ENCODE measurements at places on chromosomes 5 and 9.

GRCh38 chr9:17723656-17724055, 144.8 kb downstream of the SH3GL2 start:
- no peak for DNase-seq

DNA sequence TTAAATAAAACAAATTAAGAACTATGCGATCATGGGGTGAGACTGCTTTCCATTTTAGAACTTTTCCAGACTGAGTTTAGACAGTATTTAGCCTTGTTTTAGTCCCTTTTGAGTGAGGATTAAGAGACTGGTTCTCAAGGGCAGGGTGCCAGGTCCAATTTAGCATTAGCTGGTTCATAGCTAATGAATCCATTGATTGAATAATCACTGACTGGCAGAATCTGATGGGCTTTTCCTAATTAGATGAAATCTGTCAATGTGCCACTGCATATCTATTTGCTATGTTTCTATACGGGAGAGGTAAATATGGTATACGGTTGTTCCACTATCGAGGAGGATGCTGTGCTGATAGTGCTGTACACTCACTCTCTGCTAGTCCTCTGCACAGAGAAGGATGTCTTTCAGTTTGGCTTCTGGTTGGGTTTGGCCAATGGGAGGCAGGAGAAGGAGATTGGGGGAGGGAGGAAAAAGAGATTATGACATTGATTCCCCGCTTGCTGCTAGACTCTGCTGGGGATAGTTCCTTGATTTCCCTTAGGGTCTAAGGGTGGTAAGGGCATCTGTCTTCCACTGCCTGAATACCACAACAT, 496.6 kb downstream of the CTNND2 start:
- DNase-seq: no peak

GRCh38 chr5:130720355-130720754, 444.7 kb downstream of the HINT1 start:
- no peak for DNase-seq

DNA sequence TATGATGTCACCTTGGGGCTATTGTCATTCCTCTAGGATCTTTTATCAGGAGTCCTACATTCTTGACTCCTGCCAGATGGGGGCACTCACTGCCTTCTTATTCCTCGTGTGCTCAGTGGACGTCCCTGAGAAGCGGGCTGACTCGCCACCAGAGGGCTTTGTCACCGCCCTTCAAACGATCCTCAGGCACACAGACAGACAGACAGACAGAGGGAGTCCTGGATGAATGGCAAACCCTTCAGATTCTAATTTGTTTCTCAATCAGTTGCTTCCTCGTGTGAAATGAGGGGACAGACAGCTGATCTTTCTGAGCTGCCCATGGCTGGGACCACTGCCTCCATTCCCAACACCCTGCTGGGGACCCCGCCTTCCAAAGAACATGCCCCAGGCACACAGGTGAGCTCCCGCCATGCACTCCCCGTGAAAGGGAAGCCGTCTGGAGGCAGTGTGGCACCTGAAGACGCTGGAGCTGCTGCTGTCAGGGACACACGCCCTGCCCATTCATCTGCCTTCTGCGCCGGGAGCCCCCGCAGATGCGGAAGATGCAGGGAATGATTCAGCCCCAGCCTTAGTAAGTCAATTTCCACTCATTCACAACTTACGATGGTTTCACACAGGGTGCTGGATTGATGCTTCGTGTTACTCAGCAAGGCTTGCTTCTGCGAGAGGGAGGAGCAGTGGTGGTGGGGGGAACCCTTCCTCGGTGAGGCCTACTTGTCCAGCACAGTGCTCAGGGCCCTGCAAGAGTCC, 24.9 kb upstream of the SH3PXD2B start:
- peak; percentile 52 for DNase-seq

GRCh38 chr9:38107811-38108304, 38.8 kb upstream of the SHB start:
- no peak for DNase-seq

GRCh38 chr5:93874491-93874890, 133.1 kb upstream of the POU5F2 start:
- no peak for DNase-seq

DNA sequence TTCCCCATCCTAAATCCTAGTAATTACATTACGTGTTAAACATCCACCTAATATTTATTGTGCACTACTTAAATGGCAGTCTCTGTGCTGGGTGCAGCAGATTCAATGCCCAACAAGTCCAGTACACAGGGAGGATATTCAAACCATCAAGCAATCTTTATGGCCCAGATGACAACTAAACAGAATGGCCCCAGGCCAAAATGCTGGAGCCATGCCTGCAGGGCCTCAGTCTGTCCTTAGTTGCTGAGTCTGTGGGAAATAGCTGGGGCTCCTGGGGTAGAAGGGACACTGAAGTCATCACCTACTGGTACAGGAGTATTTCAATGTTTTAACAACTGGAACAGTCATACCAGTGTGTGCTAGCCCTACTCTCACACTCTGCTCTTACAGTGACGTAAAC, 153.5 kb downstream of the ZNF608 start:
- no peak for DNase-seq

GRCh38 chr5:145118127-145118526, 717.0 kb downstream of the PRELID2 start:
- DNase-seq: no peak

GRCh38 chr5:2113348-2114131, 230.8 kb upstream of the IRX4 start:
- no peak for DNase-seq

GRCh38 chr9:95857124-95857523, 18.4 kb upstream of the ERCC6L2 start:
- no peak for DNase-seq

DNA sequence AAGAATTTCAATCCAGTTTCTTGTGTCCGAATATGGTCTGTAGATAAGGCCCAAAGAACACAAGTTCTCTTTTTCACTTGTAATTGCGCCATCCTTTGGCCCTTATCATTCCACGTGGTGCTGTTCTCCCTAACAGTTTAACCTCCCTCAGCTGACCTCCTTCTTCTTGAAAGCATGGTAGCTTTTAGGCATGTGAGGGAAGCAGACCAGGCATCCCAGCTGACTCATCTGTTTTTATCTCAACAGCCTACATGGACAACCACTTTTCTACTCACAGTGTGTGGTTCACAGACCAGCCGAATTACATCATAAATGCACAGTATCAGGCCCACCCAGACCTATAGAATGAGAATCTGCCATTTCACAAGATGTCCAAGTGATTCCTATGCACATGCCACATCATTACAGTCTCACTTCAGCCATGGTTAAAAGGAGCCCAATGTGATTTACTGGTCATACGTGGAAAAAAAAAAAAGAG, 26.9 kb upstream of the PLIN2 start:
- DNase-seq: no peak

DNA sequence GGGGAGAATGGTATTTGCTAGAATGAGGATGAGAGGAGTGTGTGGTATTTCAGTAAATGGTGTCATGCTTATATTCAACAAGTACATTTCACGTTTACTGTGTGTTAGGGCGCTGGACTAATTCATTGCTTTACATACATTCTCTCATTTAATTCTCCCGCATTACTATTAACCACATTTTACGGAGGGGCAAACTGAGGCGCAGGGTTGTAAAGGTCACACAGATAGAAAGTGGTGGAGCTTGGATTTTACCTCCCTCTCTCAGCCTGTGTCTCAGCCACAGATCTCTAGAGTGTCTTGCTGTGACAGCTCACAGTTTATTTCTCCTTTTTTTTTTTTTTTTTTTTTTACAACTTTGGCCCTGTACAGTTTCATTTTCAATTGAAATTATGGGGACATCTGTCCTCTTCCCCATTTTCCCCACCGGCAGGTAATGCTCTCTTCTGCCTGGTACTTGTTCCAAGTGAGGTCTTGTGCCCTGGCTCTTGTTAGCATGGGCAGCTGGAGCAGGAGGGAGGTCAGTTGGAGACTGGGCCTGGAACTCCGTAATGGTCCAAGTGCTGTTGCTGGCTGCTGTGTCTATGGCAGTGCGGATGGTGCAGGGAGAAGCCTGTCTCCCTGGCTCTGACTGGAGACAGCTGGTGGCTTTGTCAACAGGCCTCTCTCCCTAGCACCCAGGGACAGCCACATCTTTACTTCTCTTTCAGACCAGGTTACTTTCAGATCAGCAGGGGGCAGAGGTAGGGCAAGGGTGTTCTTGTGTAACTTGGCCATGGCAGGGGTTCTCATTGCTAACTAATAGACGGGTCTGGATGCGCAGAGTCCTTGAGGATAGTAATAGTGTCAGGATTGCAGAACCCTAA, 20.5 kb upstream of the NDST1 start:
- DNase-seq: no peak

DNA sequence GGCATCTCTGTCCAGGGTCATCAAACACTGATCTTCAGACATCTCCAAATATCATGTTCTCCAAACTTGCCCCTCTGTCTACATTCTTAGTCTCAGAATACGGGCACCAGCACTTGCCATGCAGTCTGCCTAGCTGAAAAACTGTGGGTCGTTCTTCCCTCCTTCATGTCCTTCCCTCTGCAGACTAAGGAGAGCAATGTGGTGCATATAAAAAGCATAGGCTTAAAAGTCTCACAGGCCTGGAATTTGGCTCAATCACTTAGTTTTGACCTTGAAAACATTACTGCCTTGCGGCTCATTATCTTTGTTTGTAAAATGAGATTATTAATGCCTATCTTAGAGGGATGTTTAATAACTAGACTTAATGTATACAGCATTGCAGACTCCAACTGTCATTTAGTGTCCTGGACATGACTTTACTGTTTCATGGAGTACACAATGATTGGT, 362.8 kb downstream of the NPR3 start:
- DNase-seq: no peak

DNA sequence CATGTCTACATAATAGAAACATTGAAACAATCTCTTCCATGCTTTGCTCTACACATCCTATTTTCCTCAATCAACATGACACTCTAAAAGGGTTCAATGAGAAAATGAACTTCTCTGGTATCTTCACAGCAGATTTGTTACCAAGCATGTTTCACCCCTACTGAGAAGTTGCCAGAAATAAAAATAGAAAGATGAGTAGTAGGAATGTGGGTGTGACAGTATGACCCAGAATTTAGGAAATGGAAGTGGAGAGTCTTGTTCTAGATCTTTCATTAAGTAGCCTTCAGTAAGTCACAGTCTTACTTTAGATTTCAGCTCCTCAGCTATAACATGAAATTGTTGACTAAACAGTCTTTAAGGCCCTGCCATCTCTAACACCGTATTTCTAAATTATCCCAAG, 581.8 kb downstream of the EFNA5 start:
- DNase-seq: no peak

DNA sequence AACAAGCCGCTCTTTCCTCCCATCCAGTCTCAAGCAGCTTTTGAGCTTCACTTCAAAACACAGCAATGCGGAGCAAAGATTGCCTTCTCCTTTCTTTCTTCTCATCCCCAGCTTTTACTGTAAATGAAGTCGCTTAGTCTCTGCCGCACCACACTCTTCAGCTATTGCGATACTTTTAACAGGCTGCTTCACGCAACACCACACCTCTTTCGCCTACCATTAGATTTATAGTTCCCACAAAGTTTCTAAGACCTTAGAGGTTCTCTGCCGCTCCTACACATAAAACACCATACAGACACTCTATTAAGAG, 711 bp downstream of the PGGT1B start:
- DNase-seq: no peak

GRCh38 chr5:153807801-153808200, 230.9 kb downstream of the FAM114A2 start:
- DNase-seq: no peak

DNA sequence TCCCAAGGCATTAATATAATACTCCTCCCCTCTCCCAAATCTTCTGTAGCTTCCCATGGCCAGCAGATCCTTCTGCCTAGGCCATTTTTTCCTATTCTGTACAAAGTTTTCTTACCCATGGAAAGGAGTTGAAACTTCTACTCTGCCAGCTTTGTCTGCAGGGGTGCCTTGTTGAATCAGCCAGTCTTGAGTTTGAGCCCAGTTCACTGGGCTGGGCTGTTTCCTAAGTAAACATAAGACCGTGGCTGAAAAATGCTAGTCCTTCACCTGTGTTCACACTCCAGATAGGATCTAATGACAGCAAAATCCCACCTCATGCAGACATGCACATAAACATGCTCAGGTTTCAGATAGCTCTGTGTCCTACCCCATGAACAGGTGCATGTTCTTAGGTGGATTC, 10.4 kb downstream of the TEX48 start:
- no peak for DNase-seq

GRCh38 chr9:93017621-93018020, 40.9 kb upstream of the SUSD3 start:
- DNase-seq: no peak

- no peak for DNase-seq
Observed at GRCh38 chr5:133831491-133832224, 136.8 kb downstream of the C5orf15 start.

GRCh38 chr9:89065921-89066320, 74.7 kb downstream of the S1PR3 start:
- DNase-seq: no peak

DNA sequence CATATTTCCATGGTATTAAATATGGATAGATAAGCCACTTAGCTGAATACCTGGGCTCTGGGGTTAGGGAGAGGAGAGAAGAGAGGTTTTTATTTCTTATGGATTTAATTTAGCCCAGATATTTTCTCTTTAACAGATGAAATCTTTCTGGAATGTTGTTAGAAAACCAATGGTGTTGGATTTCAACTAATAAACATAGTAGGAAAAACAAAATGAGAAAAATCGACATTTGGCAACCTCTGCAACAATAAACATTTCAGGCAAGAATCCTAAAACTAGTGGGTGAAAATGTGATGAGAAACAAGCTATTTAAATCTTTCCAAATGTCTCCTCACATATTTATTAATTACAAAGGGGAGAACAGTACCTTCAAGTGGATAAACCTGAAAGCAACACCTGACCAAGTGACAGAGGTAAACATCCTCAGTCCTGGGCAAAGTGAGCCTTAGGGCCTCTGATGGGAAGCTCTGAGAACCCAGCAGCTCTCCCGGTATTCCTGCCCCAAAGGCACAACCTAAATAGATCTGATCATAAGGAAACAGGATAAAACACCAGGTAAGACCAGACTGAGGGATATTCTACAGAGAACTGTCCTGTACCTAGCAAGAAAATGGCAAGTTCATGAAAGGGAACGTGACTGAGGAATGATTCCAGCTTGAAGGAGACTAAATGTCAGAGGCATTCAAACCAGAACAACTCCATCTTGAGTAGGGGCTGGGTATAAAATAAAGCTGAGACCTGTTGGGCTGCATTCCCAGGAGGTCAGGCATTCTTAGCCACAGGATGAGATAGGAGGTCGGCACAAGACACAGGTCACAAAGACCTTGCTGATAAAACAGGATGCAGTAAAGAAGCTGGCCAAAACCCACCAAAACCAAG, 163.7 kb downstream of the ESM1 start:
- DNase-seq: no peak

All from NCI-H1436 treated with DMSO at 0.1 percent for 48 hours (cell line).